ENCODE measurements at places on chromosomes 16 and 17.

- no peak for DNase-seq
These were observed 351.5 kb downstream of the BCAS3 start for GRCh38 chr17:61029181-61029580.

- peak; percentile 11 for DNase-seq
These were observed 22.7 kb downstream of the TRPV3 start for GRCh38 chr17:3534881-3535252.

GRCh38 chr17:37506678-37507077 lies 17.0 kb downstream of the DUSP14 start:
- DNase-seq, result peak; percentile 11

- no peak for DNase-seq
These were observed 66.6 kb upstream of the KSR1 start for GRCh38 chr17:27389542-27390140.

- DNase-seq, result no peak
These were observed 21.3 kb downstream of the CYLD start for GRCh38 chr16:50763211-50763610.

GRCh38 chr16:87809150-87809902 lies 43.5 kb upstream of the KLHDC4 start:
- DNase-seq, result no peak

- DNase-seq, result no peak
These were observed 131.5 kb upstream of the CHMP6 start for GRCh38 chr17:80860101-80860671.

DNA sequence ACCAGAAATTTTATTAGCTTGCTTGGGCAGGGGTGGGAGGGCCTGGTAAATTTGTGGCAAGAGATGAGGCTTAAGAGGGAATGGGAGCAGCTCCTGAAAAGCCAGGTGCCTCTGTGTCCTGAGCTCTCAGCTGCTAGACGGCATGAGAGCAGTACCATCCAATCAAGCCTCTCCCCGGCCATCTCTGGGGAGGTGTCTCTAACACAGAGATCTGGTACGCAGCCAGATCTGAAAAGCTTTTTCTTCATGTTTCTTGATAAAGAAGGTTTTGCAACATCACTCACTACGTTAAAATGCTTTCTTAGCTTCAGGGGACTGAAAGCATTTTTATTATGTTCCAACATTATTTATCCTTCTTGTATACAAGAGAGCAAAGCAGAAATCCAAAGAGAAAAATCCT lies 488.2 kb downstream of the RBFOX1 start:
- no peak for DNase-seq

- DNase-seq, result no peak
These were observed at the start of gene GRB7 for GRCh38 chr17:39737760-39738567. Gene GRB7 (plus strand): TSS chr17:39737938. CDS start chr17:39742302, 4,364 bp downstream.

DNA sequence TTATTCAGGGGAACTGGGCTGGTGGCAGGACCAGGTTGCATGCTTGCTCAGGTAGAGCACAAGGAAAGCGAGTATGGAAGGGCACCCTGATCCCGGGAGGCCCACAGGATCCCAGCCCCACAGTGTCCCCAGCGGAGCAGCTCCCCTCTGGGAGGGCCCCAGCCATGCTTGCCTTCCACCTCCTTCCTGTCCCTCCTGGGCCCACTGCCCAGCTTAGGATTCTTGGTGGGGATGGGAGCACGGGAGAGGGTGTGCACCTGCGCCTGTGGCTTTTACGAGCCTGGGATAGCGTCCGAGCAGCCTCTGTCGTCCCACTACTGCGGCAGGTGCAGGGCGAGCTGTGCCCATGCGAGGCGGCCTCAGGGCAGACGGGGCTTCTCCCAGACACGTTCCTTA lies 114.5 kb downstream of the BANP start:
- DNase-seq, result no peak

GRCh38 chr16:70257391-70257790 lies 5.7 kb upstream of the EXOSC6 start:
- DNase-seq, result no peak

- no peak for DNase-seq
These were observed 7.7 kb downstream of the CDH5 start for GRCh38 chr16:66374176-66374575.

GRCh38 chr16:27164352-27164751 lies 39.0 kb upstream of the KDM8 start:
- no peak for DNase-seq

- DNase-seq, result no peak
These were observed 34.1 kb upstream of the NDRG4 start for GRCh38 chr16:58465817-58466216.

DNA sequence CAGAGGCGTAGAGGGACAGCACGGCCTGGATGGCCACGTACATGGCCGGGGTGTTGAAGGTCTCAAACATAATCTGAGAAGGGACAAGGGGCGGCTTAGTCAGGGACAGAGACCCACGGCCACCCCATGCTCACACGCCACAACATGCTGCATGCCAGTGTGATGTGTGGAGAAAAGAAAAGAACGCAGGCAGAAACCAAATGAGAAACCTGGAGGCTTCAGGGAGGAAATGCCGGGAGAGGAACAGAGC lies 1.1 kb downstream of the ACTG1 start:
- DNase-seq, result no peak

GRCh38 chr17:49975531-49975930 lies 6.5 kb downstream of the DLX4 start:
- DNase-seq, result no peak

DNA sequence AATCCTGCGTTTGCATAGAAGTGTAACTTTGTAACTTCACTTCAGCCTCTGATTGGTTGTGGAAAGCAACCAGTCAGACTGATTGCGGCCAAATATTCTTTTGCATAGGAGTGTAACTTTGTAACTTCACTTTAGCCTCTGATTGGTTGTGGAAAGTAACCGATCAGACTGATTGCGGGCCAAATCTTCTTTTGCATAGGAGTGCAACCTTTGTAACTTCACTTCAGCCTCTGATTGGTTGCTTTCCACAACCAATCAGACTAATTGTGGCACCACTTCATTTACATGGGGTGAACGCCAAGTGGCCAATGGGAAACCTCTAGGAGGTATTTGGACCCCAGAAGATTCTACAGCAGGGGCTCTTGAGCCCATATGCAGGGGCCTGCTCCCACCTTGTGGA lies 1.8 kb upstream of the TMEM98 start:
- DNase-seq, result no peak

DNA sequence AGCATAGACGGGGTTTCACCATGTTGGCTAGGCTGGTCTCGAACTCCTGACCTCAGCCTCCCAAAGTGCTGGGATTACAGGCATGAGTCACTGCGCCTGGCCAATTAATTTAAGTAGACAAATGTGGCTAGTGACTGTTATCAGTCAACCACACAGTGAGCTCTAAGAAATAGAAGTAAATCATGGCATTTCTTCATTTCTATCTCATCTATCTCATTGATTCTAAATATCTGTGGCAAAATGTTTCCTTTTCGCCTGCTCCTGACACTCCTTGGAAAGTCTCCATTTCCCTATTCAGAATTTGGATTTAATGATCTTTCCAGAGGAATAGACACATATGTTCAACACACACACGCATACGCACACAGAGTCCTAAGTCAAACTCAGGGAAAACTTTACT lies 81.3 kb downstream of the HIC1 start:
- DNase-seq, result no peak

GRCh38 chr16:24536671-24537070 lies 2.7 kb upstream of the RBBP6 start:
- DNase-seq, result no peak

- DNase-seq, result no peak
These were observed 29.2 kb downstream of the SNX20 start for GRCh38 chr16:50651835-50652438.

DNA sequence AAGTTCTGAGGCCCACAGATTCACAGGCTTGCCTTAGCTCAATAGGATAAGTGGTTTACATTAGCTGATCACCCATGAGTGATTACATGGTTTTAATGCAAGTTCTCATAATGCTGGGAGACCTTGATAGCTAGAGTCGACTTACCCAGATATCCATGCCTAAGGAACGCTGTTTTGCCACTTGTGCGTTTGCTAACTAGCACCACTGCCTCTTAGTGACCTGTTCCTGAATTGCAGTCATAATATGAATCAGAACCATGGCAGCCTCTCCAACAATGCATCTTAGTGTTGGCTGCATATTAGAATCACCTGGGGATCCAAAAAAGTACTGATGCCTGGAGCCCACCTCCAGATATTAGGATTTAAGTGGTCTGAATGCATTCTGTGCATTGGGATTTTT lies 251.1 kb upstream of the CDH5 start:
- no peak for DNase-seq

DNA sequence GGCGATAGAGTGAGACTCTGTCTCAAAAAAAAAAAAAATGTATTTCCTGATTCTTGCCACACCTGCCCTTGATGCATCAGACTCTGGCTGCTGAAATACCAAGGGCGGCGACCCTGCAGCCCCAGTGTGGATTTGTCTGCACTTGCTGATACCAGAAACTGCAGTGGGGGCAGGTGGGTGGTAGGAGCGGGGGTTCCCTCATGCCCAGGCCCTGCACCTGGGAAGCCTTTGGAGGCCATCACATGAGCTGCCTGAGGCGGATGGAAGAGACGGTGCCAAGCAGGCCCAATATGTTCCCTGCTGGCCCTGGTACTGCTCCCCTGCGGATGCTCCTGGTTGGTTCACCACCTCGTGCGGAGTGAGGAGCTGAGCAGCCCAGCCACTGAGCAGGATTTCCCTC lies 50.6 kb downstream of the MARF1 start:
- DNase-seq, result peak; percentile 22

- no peak for DNase-seq
These were observed 7.0 kb upstream of the BRCA1 start for GRCh38 chr17:43132117-43132516.

DNA sequence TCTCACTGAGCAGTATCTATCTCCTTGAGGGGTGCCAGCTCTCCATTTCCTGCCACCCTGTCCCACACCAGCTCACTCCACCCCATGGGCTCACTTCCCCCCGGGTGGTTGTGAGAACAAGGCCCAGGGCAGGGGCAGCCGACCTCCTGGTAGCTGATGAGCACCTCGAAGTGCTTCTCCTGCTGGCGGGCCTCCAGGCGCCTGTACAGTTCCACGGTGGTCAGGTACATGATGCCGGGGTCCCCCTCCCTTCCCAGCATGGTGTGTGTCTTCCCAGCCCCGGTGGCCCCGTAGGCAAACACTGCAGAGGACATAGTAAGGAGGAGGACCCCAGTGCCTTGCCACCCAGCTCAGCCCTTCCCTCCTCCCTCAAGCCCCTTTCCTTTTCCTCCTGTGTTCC lies 12.5 kb downstream of the KIF18B start:
- no peak for DNase-seq

DNA sequence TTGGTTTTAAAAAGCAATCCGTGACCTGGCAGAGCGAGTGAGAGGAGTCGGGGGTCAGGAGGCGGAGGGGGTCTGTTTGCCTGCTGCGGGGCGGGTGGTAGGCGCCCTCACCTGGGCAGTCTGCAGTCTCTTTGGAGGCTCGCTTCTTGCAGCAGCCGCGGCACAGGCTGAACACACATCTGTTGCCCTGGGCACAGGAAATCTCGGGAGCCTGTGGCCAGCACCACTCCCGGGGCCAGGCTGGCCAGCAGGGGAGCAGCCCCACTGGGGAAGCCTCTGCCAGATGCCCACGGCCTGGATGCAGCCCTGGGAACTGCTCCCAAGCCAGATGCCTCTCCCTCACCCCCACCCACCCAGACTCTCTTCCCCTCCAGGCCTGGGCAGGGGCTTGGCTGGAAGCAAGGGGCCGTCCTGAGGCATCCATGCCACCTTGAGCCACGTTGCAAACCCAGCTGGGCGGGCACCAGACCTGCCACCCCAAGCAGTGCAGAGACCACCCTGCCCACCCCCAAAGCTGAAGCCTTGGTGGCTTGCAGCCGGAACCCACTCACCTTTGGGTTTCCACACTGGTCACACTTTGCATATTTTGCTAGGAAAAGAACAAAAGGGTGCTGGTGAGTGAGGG lies 6.6 kb downstream of the GPS1 start:
- DNase-seq, result no peak

- DNase-seq, result no peak
These were observed 25.1 kb downstream of the ABR start for GRCh38 chr17:1154704-1155103.

DNA sequence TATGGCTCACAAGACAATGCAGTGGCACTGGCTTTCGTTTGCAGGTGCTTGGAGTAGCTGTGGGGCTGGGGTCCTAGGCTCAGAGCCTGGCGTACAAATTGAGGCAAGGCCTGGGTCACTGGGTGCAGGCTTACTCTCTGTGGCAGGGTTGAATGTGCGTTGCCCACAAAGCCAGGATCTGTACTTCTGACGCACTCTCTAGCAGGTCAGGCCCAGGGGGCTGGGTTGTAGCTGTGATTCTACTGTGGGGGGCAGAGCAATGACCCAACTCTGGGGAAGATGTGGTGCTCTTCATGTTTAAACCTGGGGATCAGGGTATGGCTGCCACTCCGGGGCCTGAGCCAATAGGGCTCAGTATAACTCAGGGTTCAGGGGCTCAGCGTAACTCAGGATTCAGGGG lies 6.4 kb upstream of the PRSS21 start:
- no peak for DNase-seq

- DNase-seq, result peak; percentile 28
These were observed 11.5 kb downstream of the FLII start for GRCh38 chr17:18246880-18247612.

DNA sequence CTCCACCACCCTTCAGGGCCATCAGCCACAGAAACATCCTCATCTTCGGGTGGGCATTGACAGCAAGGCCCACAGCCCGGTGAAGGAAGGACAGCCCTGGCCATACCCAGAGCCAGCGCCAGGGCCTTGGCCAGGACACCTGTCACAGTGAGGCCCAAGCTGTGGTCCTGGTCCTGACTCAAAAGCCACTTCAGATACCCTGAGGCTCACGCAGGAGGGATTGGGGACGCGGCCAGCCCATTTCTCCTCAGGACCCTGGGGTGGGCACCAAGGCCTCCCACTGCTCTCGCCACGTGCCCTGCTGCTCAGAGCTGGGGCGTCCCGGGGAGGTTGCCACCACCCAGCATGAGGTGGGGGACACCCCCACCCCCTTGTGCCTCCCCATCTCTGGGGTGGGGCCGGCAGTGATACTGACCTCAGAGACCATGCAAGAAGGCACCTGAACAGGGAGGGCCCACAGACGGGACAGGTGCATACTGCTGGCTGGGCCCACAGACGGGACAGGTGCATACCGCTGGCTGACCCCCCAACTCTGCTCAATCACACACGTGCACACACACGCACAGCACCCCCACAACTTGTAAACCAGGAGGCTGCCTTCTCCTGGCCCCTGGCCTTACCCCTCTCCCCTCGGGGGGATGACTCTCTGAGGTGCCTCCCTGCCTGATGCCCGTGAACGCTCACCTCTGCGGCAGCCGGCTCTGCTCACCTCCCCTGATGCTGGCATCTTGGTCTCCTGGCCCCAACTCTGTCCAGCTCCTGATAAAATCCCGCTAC lies 14.2 kb downstream of the SLC7A5 start:
- DNase-seq, result no peak

DNA sequence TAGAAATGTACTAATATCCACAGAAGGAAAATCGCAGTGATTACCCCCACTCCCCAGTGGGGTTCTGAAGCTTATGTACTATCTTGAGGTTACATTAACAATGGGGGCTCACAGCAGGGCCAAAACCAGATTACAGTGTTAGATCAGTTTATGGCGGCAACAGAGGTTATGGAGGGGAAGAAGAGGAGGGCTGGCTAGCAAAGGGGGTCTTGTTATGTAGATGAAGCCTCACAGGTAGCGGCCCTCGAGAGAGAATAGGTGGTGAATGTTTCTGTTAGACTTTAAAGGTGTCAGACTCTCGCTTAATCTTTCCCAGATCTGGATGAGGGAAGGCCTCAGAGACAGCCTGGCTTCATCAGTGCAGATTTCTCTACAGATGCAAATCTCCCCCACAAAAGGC lies 22.2 kb downstream of the RNF112 start:
- DNase-seq, result no peak

GRCh38 chr17:49029801-49030200 lies 32.6 kb downstream of the IGF2BP1 start:
- DNase-seq, result no peak

Data from CD4-positive, alpha-beta T cell treated with Interleukin-17A for 1 hour (primary cell).